Stimulated activated CD8-positive, alpha-beta memory T cell treated with anti-CD3 and anti-CD28 coated beads, Interleukin-7, amount 100 ng/mL, for 1 hour (primary cell): ENCODE measurements at places on chromosomes 7 and 10.

DNA sequence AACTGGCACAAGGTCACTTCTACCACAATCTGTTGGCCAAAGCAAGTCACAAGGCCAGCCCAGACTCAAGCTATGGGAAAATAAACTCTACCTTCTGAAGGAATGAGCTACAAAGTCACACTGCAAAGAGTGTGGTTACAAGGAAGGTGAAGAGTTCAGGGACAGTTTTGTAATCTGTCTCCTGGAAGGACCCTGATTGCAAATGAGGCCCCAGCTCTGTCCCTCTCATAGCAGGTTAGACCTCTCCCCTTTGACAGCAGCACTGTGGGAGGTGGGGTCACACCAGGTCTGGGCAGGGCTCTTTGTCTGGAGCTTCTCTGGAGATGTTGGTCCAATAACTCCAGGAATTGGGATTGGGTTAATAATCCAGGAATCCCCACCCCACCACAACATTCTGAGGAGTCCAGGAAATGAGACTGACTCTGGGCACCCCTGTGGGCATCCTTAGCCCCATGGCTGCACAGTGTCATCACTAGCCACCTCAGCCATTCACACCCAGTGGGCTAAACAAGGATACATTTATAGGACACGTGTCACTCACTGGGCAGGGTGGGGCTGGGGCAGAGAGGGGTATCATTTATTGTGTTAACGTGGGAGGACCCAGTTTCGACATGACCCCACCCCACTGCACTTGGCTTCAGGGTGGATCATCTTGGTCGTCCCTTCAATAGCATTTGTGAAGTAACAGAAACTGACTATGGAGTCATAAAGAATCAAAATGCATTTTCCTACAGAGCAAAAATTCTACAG, 23.7 kb upstream of the C10orf105 start:
- DNase-seq = no peak

DNA sequence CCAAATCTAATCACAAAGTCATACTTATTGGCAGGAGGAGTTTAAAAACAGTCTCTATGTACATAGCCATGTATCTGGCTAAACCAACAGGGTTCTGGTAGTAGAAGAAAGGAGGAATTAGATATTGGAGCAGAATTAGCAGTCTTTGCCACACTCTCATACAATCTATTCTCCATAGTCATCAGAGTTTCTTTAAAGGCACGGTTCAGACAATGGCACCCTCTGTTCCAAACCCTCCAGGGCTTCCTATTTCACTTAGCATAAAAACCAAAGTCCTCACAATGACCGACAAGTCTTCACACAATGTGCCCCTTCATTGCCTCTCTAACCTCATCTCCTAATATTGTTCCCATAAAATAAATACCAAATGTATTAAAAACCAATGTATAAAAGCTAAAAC, 12.7 kb downstream of the ZNF438 start:
- no peak for DNase-seq

- no peak for DNase-seq
These were observed 150.5 kb downstream of the CYP26A1 start for GRCh38 chr10:93224005-93224779.

DNA sequence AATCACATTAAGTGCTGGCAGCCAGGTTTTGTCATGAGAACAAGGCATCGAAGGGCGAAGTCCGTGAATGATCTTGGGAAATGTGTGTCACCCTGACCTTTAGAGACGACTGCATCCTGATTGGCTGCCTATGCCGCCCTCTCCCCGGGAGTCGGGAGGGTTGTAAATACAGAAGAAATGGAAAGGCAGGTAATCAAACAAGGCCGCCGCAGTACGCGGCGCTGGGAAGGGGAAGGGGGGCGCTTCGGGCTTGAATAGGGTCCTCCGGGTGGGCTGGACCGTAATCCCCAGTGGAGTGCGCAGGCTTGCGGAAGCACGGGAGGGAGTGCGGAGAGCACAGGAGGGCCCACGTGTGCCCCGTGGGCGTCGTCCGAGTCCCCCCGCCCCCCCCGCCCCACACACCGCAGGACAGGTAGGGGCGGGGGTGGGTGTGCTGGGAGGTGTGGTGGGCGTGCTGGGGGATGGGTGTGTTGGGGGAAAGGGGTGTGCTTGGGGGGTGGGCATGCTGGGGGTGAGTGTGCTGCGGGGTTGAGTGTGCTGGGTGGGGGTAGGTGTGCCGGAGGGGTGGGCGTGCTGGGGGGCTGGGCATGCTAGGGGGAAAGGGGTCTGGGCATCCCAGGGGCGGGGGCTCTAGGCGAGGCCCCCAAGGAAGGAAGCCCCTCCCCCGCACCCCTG, 169.4 kb downstream of the ARHGAP12 start:
- peak; percentile 20 for DNase-seq

DNA sequence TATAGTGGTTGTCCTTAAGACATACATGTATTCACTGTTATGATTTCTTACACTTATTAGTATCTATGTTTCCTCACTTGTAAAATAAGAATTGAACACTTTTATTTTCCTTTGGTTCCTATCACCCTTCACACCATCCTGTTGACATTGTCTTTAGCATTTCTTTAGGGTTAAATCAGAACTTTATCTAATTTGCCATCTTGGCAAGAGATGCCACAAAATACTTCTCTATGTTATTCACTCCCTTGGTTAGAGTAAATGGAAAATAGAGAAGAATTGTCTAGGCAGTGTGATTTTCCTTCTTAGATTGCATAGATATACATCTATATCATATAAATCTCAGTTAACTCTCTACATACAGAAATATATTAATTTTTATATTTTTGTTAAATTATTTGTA, 204.7 kb downstream of the SEMA3D start:
- DNase-seq = no peak

GRCh38 chr10:118907051-118907450, 122.5 kb upstream of the NANOS1 start:
- no peak for DNase-seq

DNA sequence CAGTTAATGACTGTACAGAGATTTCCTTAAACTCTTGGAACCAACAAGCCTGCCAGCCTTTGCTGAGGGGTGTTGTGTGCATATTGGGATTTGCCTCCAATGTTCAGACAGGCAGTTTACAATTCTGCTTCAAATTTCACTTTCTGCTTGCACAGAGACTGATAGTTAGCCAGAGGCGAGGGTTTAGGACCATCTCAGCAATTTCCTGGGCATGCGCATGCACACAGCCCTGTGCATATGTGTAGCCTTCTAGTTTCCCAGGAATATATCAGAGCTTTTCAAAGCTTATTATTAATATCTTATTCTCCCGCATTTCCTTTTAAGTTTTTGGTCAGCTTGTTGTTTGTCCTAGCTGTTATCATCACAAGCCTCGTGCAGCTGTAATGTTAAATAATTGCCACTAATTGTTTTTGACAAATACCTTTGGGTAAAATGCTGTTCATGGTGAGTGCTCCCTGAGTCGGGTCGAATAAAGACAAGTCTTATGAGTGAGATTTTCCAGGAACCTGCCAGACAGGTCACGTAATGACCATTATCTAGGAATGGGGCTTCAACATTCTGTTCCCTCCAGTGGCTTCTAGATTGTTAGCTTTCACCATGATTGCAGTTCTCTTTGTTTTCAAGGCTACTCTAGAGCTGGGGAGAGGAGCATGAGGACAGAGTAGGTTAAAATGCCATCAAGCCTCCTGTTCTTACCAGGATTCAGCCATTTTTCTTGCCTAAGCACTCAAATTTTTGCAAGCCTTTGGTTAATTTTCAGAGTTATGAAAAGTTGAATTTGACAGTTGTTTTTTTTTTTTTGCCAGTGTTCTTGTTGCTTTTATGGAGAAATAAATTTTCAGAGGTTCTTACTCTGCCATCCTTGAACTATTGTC, 24.1 kb upstream of the DNAJC1 start:
- no peak for DNase-seq

DNA sequence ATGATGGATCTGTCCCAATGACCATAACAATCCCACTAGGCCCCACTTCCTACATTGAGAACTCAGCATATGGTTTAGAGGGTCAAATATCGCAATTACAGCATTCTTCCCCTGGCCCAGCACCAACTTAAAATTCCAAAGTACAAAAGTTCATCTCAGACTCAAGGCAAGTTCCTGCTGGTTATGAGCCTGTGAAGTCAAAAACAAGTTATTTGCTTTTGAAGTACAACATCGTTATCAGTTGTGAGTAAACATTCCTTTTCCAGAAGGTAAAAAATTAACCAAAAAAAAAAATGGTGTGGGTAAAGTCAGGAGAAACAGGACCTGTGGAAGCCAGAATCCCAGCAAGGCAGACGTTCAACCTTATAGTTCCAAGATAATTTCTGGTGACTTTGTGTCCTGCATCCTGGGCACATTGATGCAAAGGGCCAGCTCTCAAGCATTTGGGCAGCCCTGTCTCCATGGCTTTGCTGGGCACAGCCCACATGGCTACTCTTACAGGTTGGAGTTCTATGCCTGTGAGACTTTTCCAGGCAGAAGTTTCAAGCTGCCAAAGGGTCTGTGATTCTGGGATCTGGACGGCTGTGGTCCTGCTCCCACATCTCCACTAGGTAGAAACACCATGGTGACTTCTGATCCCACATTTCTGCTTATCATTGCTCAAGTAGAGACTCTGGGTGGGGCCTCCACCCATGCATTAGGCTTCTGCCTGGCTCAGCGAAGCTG, 37.5 kb downstream of the AKR1C8 start:
- DNase-seq = no peak

GRCh38 chr7:89129600-89130375, 334.3 kb upstream of the TEX47 start:
- DNase-seq = no peak

DNA sequence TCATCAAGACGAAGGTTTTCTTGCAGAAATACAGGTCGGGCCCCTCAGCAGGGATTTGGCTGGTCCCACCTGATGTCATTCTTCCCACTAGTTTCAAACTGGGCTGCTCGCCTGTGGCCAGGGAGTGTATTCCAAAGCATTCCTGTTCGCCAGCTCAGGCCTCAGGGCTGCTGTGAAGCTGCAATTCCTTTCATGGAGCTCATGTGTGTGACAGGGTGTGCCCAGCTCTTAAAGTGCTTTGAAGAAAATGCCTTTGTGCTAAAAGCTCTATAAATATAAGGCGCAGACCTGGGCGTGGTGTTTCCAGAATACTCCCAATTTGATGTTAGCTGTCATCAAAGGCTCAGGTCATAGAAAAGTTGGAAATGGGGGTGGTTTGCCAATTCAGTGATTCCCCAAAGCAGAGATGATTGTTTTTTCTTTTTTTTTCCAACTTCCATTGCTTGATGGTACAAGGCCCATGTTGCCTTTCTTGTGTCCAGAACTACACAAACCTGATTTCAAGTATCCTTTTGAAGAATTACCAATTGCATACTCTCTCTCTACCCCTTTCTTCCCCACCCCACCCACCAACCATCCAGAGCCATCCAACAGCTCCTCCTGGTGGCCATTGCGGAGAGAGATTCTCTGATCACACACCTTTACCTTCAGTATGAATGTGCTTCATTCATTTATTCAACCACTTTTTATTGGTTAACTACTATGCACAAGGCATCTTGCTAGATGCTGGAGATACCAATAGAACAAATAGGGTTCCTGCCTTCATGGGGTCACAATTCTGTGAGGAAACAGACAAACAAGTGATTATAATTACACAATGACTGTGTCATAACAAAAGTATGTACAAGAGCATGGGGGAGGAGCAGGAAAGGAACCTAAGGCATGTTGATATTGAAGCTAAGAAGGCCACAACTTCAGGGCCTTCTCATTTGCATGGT, 297.3 kb upstream of the LYZL1 start:
- peak; percentile 9 for DNase-seq

DNA sequence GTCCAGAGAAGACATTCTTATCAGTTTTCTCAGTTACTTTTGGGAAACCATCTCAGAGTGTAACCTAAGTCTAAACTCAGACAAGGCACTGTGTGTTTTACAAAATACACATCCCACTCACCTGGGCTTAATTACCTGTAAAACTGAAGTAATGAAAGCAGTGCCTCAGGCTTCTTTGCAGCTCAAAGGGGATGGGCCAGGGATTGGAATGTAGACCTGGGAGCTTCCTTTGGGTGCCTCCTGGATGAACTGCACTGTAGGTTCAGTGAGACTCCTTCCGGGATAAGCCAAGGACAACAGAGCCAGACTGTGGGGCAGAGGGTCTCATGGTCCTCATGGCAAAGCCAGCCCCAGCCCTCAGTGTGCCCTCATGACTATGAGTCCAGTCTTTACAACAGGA, 672.4 kb upstream of the GALNT17 start:
- DNase-seq = no peak

DNA sequence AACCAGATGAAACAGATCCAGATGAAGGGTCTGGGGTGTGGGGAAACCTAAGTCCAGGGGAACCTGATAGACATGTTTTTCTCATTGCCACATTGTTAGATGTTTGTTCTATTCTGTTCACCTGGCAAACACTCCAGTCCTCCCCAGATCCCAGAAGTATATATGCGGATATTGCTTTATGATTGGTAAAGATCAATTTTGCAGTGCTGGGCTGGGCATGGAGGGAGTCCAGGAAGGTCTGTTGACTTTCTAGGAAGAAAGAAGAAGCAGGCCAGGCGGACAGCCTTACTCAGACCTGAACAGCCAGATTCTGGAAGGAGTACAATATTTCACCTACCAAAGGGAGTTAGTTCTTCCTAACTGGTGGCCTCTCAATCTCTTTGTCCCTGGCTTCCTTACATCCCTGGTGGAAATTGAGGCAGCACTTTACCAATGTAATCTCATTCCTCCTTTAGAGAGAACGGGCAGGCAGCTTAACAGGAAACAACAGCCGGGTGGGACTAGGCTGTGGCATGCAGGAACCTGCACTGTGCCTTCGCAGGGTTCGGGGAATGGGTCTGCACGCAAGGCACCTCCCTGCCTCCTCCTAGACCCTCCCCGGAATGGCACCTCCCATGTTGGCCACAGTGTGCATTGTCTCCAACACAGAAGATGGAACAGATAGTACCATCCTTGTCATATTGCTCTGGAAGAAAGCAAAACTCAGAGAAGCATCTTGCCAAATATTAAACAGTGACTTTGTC, 930 bp downstream of the GIMAP6 start:
- peak; percentile 23 for DNase-seq

GRCh38 chr7:95264363-95264891, 59.9 kb downstream of the PON1 start:
- no peak for DNase-seq

DNA sequence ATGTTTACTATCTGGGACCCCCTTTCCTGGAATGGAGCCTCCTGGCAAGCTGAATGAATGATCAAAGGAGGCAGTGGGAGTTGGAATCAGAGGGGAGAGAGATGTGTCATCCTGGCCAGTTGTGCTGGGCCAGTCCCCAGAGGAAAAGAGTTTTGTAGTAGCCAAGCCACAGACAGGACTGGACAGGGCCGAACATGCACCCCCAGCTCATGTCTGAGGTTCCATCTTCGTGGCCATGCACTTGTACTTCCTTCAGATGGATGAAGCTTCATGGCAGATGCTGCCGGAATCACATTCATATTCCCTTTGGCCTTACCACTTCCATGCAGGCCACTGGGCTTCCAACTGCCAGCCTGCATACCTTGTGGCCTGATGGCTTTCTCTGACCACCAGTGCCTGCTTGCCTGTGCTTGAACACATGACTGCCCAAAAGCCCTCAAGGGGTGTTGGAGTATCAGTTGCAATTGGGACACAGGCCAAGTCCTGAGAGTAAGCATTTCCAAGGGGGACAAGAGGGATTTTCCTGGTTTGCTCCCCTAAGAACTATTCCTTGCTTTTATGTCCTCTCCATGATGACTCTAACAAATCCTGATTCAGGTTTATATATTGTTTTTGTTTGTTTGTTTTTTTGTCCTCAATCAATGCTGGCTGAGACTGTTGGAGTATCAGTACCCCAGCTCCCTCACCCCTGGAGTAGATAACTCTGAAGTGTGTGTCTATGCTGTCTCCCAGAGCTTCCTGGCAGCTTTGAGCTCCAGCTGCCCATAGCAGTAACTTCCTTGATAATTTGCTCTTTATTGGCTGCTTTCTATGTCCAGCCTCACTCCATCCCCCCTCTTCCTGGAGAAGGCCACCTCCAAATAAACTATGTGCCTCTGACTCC, 63.6 kb downstream of the TMEM130 start:
- no peak for DNase-seq

GRCh38 chr10:116555880-116556279, 10.1 kb downstream of the PNLIP start:
- no peak for DNase-seq
